ENCODE measurements at places on chromosomes 4 and X.

DNA sequence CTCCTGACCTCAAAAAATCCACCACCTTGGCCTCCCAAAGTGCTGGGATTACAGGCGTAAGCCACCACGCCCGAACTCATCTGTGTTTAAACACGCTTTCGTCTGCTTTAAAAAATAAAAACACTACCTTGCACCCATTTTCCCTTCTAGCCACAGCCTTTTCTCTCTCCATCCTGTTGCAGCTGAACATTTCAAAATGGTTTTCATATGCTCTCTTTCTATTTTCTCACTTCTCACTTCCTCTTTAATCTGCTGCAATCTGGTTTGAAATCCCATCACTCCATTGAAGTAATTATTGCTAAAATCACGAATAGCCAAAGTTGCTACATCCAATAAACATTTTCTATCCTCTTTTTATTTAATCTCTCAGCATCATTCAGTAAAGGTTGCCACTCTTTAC lies 70.0 kb downstream of the DCHS2 start:
- DNase-seq = no peak

- DNase-seq = no peak
Observed at GRCh38 chr4:99321241-99322191, at the start of gene ADH1B. ADH1B (minus strand) TSS chr4:99321401; CDS start chr4:99321331, 70 bp downstream.

DNA sequence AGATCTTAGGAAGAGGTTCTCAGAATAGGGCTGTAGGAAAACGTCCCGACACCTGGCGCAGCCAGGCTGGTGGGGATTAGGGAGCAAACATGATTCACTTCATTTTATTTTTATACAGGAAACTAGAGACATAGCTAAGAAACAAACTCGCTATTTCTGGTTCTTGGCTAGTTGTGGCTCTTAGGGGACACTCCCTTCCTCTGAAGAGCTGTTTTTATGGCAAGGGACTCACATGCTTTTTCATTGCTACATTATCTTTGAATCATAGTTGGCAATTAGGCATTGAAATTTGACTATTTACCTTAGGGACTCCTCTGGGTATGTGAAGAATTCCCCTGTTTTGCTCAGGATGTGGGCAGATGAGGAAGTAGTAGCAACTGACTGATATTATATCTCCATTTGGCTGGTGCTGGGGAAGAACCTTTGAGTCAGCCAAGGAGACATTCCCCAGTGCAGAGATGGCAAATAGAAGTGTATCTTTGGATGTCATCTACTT lies 174.5 kb downstream of the SMIM20 start:
- DNase-seq = peak; percentile 53

GRCh38 chrX:9737363-9737762 lies 28.3 kb downstream of the GPR143 start:
- DNase-seq = no peak

DNA sequence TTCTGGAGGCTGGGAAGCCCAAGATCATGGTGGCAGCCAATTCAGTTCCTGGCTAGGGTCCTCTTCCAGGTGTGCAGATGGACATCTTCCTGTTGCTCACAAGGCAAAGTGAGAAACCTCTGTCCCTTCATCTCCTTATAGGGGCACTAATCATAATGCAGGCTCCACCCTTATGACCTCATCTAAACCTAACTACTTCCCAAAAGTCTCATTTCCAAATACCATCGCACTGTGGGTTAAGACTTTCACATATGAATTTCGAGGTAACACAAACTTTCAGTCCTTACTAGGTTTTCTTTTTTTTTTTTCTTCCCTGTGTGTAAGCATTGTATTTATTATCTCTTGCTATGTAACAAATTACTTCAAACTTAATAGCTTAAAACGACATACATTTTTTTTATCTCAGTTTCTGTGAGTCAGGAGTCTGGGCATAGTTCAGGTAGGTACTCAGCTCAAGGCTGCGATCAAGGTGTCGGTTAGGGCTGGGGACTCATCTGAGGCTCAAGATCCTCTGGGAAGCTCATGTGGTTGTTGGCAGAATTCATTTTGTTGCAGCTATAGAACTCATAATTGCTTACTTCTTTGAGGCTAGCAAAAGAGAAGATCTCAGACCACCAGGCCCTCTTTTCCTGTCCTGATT lies 204.7 kb upstream of the STK26 start:
- DNase-seq = no peak

DNA sequence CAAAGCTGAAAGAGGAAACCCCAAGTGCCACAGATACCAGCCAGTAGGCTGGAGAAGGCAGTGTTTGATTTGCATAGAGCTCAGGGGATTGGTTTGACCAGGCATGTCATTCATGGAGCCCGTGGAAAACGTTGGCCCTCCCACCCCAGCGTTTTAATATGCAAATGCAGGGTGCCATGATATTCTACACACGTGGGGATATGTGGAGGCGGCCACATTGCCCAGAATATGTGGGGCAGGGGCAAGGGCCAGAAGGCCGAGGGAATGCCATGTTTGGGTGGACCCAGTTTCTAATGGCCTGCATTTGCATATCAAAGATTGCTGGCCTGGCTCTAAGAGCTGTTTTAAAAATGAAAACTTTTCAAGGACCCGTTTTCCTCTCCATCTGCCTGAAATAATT lies 71.1 kb downstream of the MAP9 start:
- no peak for DNase-seq

DNA sequence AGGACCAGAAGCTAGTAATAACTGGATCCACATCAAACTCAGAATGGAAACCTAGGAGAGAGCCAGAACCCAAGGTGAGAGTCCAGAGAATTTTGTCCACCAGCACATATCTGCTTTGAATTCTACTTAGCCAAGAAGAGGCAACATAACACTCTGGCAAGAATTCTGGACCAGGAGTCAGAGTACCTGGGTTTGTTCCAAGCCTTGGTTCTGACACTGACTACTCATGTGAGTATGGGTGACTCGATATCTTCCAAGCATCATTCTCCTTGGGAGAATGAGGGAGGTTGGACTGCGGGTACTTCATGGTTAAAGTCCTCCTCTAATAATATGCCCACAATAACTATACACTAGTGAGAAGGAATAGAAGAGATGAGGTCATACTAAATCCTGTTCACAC lies 144.0 kb upstream of the JADE1 start:
- no peak for DNase-seq

DNA sequence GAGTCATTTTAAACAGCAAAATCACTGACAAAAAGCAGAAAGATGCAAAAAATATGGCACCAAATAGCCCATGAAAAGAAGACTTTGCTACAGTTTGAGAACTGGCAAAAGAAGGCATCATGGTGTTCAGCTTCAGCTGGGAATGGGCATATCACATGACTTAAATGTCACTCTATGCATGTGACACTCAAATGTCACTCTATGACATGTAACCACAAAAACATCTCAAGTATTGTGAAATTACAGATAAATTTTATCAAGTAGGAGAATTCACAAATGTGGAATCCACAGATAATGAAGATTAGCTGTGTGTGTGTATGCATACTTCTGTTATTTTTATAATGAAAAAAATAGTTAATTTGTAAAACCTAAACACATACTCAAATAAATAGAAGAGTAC lies 81.9 kb downstream of the ATP10D start:
- no peak for DNase-seq

- DNase-seq = no peak
Observed at GRCh38 chr4:163748449-163748848, 254.0 kb downstream of the TMA16 start.

- no peak for DNase-seq
Observed at GRCh38 chr4:182695842-182696241, 221.3 kb downstream of the DCTD start.

GRCh38 chr4:10437735-10438134 lies 19.5 kb downstream of the ZNF518B start:
- DNase-seq = no peak

- no peak for DNase-seq
Observed at GRCh38 chrX:45011131-45011530, 138.1 kb downstream of the KDM6A start.

DNA sequence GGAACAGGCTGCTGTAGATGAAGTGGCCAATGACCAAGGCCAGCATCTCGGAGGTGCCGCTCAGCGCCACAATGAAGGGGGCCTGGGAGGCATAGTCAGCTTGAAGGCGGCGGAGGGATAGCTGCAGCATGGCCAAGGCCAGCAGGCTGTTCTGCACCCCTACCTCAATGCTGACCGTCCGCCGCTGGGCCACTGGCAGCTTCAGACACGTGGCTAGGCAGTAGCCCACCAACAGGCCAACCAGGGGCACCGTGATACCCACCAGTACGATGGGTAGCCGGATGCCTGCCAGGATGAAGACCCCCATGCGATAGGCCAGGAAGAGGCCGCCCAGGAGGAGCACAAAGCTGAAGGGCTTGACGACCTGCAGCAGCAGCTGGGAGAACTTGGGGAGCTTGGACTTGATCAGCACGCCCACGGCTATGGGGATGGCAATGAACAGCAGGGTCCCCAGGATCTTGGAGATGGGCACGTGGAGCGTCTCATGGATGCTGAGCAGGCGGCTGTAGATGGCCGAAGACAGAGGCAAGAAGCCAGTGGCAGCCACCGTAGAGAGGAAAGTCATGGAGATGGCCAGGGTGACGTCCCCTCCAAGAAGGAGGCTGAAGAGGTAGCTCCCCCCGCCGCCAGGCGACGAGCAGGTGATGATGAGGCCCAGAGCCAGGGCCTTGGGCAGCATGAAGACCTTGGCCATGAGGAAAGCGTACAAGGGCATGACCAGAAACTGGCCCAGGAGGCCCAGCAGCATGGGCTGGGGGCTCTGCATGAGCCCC lies 1.3 kb upstream of the UBL4A start:
- DNase-seq = no peak

- no peak for DNase-seq
Observed at GRCh38 chr4:25856756-25857155, 6.0 kb downstream of the SEL1L3 start.

DNA sequence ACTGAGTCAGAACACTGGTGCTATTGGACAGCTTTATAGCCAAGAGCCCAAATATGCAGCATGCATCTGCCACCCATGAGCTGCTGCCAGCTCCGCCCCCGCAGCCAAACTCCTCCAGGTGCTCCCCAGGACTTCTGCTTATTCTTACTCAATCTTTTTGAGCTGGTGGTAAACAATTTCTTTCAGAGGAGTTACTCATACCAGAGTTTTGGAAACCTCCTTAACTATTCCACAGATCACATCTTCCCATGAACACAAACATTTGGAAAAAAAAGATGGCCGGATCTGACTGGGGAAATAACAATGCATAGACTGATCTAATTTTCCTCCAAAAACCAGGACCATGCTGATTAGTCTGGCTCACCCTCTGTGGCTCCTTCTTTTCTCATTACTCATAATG lies 399.9 kb downstream of the GPM6A start:
- DNase-seq = no peak

DNA sequence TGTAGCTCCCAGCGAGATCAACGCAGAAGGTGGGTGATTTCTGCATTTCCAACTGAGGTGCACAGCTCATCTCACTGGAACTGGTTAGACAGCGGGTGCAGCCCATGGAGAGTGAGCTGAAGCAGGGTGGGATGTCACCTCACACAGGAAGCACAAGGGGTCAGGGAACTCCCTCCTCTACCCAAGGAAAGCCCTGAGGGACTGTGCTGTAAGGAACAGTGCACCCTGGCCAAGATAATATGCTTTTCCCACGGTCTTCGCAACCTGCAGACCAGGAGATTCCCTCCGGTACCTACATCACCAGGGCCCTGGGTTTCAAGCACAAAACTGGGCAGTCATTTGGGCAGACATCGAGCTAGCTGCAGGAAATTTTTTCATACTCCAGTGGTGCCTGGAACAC lies 216.4 kb upstream of the TET2 start:
- DNase-seq = no peak

DNA sequence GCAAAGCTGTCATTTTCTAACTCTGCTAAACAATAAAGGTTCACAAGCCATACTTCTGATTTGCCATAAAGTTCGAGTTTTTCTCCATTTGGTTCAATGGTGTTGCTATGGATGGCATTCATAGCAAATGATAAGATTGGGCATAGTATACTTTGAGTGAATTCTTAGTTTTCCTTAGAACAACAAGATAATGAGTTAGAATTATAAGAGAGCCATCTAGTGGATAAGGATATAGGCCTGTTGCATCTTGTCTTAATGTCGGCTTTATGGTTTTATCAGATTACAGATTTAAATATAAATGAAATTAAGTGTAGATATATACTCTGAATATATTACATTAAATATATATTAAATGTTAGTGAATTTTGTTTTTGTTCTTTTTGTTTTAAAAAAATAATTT lies 644.6 kb downstream of the IL1RAPL1 start:
- no peak for DNase-seq

- DNase-seq = no peak
Observed at GRCh38 chr4:73421708-73422457, 14.1 kb upstream of the AFP start.

GRCh38 chr4:142036795-142037583 lies 400.6 kb downstream of the IL15 start:
- DNase-seq = no peak

- DNase-seq = no peak
Observed at GRCh38 chr4:7183161-7183560, 9.2 kb upstream of the SORCS2 start.

DNA sequence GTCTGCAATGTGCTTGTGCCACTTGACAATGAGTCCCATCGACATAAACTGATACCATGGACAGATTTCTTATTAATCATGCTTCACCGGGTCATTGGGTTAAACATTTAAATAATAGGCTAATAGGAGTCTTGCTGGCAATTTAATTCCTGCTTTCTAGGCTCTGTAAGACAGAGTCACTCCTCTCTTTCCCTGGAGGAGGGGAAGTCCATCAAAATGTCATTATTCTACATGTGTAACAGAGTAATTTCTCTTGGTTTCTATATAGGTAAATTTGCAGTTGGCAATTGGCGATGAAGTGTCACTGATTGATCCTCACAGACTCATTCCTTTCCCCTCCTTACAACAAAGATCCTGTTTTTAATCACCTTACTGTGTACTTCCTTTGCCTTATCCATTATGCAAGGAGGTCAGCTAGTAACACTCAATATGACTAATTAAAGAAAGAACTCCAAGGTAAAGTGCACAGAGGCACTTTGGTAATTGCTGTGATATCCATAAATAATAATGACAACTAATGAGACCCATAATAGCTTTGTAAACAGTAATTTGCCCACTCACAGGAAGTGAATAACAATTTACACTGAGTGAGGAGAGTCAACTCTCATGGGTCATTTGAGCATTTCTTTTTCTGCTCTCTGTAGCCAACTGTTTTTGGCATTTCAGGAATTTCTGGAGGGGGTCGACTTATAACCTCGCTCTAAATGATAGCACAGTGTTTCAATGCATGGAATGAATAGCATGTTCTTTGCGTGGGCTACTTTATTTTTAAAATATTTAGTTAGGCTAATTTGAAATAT lies 184.0 kb downstream of the UGT8 start:
- no peak for DNase-seq

GRCh38 chrX:96889726-96890125 lies 6.0 kb downstream of the RPA4 start:
- no peak for DNase-seq

DNA sequence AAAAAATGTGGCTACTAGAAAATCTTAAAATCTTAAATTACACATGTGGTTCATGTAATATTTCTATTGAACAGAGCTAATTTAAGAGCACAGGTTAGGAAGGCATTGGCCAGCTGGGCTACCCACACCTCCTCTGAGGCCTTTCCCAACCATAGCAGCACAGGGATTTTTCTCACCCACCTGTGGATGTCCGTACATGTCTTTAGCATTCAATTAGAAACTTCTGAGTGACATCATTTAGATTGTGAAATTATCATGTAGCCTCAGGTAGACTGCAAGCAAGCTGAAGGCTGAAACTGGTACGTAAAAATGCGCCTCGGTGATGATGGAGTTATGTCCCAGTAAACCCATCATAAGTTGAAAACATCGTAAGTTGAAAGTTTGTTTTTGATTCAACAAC lies 31.2 kb downstream of the SCARB2 start:
- DNase-seq = no peak

- peak; percentile 39 for DNase-seq
Observed at GRCh38 chrX:131677655-131678628, 134.1 kb downstream of the OR13H1 start.
